Stimulated activated CD4-positive, alpha-beta T cell treated with anti-CD3 and anti-CD28 coated beads, Interleukin-4, amount 100 ng/mL, for 48 hours (primary cell): ENCODE measurements at places on chromosomes 2 and 18.

- no peak for DNase-seq
These were observed 284.1 kb downstream of the PHLPP1 start for GRCh38 chr18:62999392-62999791.

DNA sequence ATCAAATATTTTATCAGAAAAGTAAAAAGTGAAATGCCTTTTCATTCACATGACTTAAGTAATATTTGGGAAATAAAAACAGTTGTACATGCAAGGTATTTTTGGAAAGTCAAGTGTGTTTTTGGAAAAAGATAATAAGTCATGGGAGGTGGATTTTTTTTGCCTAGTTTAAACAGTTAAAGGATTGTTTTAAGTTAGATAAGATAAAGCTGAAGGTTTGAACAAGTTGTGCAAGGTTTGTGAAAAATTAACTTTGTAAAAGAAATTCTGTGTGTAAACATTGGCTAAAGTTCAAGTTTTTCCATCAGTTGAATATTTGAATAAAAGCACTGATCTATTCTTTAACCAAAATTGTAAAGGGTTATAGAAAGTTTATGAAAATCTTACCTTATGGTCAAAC is 207.9 kb upstream of the RGPD4 start:
- DNase-seq: no peak

DNA sequence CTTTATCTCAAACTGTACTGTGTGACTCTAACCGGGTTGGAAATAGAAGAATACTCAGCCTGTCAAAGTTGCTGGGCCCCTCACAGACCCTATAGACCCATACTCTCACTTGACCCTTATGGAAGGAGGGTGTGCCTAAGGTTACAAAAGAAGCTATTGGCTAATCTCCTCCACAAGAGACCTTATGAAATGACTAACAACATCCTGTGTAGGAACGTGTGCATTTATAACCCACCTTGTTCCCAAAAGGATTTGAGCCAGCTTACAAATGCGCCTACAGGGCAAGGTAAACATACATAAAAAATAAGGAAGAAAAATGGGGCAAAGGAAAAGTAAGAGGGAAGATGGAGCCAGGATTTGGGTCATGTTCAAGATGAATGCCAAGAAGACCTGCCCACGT is 225.4 kb upstream of the SMAD2 start:
- DNase-seq: no peak

DNA sequence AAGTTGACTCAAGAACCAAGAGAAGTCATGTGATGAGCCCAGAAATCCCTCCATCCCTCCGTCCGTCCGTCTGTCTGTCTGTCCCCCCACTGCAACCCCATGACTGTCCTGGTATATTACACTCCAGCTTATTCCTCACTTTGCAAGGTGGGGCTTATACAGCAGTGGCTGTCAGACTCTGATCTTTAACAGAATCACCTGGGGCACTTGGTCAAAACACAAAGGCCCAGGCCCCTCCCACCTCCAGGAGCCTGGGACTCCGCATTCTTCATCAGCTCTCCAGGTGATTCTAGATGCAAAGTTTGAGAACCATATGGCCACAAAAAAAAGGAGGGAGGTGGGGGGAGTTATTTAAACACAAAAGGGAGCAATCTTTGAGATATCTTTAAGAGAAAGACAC is 61.4 kb downstream of the MYO5B start:
- no peak for DNase-seq

- peak; percentile 14 for DNase-seq
These were observed 138.8 kb upstream of the ITGA6 start for GRCh38 chr2:172288603-172289002.

GRCh38 chr2:112958428-112959108 is 19.2 kb upstream of the IL36G start:
- DNase-seq: no peak

- DNase-seq: no peak
These were observed 586.7 kb downstream of the CCDC85A start for GRCh38 chr2:56770490-56770889.

DNA sequence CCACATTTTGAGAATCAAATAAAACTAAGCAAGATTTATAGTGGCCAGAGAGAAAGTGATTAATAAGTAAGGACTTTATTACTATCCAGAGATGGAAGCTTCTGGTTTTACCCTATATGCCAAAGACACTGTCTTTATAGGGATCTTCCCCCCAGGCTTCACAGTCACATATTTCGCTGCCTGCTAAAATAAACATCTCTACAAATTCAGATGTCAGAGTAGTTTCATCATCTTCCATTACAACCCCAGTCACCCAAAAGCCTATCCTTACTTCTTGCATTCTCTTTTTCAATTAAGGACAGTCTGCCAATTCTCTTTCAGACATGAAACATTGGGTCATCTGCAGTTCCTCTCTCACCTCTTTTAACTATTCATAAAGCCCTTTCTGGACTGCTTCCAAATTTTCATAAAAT is 28.3 kb downstream of the CREB1 start:
- DNase-seq: no peak

GRCh38 chr2:166419616-166419934 is 43.8 kb upstream of the SCN9A start:
- DNase-seq: no peak

GRCh38 chr2:238487652-238488346 is 61.1 kb downstream of the ASB1 start:
- no peak for DNase-seq

DNA sequence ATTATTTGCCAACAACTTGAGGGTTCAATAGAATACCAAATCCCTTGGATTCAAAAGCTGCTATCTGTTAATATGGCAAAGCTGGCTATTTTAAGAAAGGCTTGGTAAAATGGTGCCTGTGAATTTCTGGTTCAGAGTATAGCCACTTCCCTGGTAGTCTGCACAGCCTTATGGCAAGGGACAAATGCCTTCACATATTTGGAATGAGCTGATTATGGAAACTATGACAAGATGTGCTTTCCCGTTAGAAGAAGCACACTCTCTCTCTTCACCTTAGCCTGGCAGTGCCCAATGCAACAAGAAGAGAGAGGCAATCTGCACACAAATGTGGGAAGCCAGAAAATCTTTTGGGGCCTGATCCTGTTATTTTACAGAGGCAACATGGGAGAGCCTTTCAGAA is 47.5 kb upstream of the MAP3K20 start:
- no peak for DNase-seq

GRCh38 chr2:5666798-5667197 is 25.4 kb upstream of the SOX11 start:
- DNase-seq: no peak

DNA sequence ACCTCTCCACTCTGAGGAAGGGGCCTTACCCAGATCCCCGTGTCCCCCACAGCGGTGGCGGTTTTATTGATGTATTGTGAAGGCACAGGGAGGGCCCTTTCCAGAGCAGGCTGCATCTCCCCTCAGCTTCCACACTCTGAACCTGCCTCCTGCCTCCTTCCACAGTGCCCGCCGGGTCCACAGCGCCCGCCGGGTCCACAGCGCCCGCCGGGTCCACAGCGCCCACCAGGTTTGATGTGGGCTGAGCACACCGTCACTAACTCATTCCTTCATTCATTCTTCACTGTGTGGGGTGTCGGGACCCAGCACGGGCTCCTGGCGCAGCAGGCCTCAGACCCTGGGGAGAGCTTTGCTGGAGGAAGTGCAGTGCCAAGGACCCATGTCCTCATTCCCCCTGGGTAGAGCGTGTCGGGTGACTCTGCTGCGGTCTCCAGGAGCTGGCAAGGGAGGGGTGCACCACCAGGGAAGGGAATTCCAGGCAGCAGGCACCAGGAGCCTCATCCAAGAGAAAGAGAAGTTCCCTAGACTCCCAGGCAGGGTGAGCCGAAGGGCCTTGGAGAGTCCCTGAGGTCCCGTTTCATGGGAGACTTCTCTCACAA is 57.1 kb downstream of the HPCAL1 start:
- DNase-seq: no peak

GRCh38 chr2:209830722-209831465 is 59.3 kb downstream of the UNC80 start:
- no peak for DNase-seq

DNA sequence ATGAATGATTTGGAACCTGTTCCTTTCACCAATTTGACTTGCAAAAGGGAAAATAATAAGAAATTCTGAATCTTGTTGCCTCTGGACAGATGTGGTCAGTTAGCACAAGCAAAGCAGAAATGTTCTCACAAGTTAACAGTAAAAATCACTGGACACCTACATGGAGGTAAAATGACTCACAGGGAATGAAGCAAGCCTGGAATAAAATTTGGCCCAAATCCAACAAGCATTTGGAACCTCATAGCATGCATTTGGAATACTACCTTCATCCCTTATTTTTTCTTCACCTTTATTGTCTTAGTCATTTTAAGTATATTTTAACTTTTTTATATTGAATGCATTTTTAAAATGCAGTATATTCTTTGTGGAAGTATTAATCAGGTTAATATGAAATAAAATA is 602.9 kb downstream of the ARHGAP15 start:
- no peak for DNase-seq

DNA sequence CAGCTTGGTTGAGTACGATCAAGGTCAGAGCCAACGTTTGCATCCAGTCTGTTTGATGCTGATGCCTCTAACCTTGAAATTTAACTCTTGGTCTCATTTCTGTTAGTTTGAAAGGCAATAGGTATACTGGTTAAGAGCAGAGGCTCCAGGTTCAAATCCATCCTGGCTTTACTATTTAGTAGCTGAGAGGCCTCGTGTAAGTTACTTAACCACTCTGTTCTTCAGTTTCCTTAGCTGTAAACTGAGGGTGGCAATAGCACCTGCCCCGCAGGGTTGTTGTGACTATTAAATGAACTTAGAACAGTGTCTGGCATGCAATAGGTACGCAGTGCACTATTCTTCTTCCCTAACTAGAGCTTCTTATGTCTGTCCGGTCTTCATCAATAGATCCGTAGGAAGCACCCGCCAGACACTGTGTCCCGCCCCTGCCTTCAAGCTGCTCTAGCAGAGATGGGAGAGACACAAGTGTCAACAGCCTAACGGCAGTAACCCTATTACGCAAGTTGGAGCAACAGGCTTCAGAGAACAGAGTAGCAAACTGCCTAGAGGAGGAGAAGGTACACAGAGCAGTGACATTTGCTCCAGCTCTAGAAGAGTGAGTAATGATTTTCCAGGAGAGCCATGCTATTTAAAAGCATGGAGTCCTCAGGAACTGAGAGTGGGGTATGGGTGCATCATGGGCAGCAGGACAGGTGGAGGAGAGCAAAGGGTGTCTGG is 62.7 kb upstream of the ST3GAL5 start:
- DNase-seq: no peak

DNA sequence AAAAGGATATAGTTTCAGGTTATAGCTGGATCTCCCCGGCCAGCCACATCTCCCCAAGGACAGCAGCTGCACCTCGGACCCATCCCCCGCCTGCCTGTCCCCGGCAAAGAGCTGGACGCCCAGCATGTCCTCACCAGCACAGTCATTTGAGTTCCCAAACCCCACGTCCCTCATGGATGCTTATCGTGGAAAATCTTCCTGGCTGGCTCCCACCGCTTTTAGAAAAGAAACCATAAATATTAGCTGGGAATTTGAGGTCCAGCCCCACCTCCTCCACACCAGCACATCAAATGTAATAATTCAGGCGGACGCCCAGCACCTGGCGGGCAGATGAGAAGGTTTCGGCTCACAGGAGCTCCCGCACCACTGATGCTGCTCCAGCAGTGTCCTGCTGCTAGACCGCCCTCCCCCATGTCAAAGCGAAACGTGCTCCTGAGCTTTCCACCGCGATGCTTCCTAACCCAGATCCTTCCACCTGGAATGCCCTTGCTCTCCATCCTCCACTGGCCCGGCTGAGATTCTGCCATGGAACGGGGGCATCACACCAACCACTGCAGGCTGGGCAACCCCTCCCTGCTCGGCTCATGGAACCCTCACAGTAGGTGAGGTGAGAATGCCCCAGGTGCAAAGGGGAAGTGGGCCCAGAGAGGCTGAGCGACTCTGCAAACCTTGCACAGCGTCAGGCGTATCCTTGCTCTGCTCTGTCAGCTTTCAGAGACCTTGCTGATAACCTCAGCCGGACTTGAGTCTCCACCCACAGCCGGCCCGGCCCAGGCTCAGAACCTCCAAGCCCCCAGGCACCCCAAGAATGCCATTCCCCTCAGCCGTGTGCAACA is 71.5 kb upstream of the GPC1 start:
- DNase-seq: no peak

GRCh38 chr2:177585234-177585863 is 192.8 kb downstream of the AGPS start:
- no peak for DNase-seq

DNA sequence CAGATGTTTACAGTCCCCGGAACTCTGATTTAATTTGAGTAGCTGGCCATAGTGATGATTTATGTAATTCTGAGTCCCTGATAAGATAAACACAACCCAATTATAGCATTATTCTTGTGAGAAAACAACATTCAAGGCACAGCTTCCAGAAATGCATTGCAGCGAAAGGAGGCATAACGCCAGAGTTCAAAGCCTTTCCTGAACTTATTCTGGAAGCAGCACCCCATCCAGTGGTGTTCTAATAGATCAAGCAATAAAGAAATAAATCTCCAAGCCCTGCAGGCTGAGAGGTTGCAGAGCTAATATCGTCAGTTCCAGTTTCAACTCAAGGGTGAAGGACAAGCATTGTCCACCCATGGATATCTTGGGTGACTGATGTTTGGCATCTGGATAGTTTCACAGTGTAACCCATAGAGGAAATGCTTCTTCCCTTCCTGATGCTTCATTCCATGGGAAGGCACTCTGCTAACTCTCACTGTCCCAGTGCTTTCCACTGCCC is 18.8 kb downstream of the CDH2 start:
- DNase-seq: no peak

DNA sequence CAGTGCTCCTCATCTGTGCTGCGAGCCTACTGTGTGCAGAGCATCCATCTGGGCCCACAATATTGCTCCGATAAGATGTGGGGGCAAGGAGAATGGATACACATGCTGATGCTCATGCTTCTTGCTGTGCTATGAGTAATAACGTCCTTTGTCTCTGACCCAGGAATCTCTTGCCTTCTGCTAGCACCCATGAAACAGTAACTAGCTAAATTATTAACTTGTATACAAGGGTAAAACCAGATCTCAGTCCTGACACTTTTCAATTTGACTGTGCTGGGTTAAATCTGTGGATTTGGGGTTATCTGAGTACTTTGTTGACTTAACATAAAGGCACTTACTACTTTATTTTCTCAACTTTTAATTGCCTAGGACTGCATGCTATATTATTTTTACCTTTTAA is 357.6 kb downstream of the SLC4A3 start:
- no peak for DNase-seq

DNA sequence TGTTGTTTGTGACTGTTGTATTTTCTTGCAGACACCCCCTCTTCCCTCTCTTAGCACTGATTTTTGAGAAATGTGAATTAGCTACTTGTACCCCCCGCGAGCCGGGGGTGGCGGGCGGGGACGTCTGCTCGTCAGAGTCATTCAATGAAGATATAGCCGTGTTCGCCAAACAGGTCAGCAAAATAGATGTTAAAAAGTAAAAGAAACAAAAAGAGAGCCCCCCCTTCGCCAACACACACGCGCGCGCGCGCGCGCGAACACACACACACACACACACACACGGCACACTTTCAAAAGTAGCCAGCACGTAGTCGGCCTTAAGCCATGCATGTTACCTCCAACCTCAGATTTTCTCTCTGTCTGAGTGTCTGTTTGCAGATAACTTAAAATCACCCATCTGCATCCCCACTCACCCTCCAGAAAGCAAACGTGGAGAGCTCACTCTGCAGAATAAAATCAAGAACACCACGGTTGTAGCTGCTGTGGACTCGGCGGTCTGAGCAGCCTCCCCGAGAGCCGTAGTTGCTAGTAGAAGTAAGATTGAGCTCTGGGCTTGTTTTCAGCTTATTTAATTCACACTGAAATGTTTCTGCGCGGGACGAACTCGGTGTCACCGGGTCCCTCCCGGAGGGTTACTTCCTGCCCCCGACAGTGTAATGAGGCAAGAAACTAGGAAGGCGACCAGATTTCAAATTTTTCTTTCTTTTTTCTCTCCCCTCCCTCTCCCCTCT is 5.1 kb downstream of the MEIS1 start:
- no peak for DNase-seq

GRCh38 chr2:47177043-47177565 is 22.0 kb upstream of the STPG4 start:
- DNase-seq: no peak
